HS-5 (cell line): ENCODE measurements at places on chromosomes 12 and 14.

DNA sequence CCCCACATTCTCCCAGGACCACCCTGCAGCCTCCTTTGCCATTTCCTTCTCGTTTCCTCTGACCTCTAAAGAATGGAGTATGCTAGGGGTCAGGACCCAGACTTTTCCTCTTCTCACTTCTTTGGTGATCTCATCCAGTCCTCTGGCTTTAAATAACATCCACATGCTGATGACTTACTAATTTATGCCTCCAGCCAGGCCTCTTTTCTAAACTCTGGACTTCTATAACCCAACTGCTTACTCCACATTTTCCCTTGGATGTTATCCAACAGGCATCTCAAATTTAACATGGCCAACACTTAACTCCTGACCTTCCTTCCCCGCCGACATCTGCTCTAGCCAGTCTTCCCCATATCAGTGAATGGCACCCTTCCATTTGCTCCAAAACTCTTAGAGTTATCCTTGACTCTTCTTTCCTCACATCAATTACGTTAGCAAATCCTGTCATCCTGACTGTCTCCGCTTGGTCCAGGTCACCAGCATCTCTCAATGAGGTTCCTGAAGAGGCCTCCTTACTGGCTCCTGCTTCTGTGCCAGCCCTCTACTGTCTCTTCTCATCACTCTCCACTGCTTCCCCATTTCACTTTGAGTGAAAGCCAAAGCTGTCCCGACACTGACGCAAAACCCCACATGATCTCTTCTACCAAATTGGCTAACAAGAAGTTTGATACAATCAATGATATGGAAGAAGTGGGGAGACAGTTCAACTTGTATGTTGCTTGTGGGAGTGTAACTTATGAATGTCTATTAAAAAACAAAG is 42.7 kb downstream of the TMBIM6 start:
- DNase-seq: no peak

GRCh38 chr14:99066378-99066777 is 205.6 kb downstream of the BCL11B start:
- no peak for DNase-seq

- no peak for DNase-seq
These were observed 101.1 kb downstream of the BBS10 start for GRCh38 chr12:76247026-76247646.

GRCh38 chr12:27780612-27781408 is 774 bp upstream of the MANSC4 start:
- DNase-seq: no peak

GRCh38 chr12:93256256-93256969 is 121.3 kb upstream of the NUDT4 start:
- no peak for DNase-seq

DNA sequence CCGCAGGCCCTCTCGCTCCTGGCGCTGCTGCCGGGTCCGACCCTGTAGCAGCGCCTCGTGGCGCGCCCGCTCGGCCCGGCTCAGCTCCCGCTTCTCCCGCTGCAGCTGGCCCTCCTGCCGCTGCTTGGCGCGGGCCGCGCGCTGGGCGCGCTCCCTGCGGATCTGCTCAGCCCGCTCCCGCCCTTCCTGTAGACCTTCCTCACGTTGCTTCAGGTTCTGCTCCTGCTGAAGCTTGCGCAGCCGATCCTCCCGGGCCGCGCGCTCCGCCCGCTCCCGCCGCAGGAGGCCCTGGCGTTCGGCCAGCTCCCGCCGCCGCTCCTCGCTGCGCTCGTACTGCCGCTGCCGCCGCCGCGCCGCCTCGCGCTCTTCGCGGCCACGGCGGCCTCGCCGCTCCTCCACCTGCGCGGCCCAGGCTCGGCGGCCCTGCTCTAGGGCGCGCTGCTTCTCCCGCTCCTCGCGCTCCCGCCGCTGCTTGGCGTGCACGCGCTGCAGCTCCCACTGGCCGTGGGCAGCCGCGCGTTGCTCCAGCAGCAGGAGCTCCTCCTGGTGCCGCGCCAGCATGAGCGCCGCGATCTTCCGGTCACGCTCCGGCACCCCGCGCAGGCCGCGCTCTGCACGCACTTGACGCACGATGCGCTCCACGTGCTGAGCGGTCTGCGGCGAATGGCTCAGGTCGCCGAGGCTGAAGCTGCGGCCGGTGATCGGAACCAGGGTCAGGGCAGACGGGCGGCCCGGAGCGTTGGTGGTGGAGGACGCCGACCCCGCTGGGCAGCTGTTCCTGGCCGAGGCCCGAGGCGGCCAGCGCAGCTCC is 2.4 kb downstream of the CCDC177 start:
- no peak for DNase-seq

- DNase-seq: no peak
These were observed 2.6 kb upstream of the RASAL1 start for GRCh38 chr12:113137861-113138783.

DNA sequence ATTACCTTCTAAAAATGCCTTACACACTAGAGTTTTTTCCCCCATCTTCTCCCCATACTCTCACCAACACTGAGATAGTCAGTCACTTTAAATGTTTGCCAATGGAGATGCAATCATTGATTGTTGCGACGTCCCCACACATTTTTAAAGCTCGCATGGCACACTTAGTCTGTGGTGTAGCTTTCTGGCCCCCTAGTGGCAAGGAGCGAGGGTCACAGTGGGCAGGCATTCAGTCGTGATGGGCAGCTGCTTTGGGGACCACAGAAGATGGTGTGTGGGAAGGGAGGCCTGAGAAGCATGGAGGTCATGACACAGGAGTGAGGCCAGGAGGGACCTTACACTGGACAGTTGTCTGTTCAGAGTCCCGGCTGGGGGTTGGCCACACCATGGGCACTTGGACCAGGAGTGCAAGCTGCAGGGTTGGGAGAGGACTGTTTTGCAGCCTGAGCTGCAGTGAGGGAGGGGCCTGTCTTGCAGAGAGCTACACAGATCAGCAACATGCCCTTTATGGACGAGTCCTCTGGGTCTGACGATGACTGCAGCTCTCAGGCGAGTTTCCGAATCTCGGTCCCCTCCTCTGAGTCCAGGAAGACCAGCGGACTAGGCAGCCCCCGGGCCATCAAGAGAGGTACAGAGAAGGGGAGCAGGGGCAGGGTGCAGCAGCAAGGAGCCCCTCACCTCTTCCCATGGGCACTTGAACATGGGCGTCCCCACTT is 28.6 kb downstream of the PIGH start:
- DNase-seq: peak; percentile 20

GRCh38 chr12:67073336-67073735 is 195.8 kb upstream of the CAND1 start:
- no peak for DNase-seq

DNA sequence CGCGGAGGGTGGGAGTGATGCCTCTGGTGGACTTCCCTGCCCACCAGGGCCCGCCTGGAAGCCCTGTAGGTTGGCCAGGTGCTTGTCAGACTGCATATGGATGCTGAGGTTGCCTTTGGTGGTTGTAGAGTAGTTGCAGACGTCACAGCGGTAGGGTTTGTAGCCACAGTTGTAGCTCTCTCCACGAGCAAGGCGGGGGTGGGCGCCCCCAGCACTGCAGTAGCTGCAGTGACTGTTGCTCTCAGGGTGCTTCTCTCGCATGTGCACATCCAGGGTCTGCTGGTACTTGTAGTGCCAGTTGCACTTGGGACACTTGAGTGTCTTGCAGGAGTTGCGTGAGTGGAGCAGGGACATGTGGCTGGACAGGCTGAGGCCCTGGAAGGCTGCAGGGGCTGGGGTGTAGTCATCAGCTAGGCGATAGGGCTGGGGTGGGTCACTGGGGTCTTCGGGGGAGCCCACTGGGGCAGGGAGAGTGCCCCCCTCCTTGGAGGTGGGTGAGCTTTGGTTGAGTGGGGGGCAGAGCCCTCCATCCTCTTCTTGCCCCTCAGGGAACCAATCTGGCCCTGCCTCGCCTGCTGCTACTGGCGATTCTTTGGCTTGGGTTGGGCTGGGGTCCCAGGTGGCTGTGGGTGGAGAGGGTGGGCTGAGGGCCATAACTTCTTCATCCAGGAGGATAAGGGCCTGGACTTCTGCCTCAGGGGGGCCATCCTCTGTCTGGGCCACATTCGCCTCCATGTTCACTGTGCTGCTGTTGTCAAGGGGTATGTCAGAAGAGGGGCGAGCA is 17.7 kb downstream of the ZFHX2 start:
- DNase-seq: no peak

- no peak for DNase-seq
These were observed 105.5 kb upstream of the MAP1LC3B2 start for GRCh38 chr12:116453631-116454030.

DNA sequence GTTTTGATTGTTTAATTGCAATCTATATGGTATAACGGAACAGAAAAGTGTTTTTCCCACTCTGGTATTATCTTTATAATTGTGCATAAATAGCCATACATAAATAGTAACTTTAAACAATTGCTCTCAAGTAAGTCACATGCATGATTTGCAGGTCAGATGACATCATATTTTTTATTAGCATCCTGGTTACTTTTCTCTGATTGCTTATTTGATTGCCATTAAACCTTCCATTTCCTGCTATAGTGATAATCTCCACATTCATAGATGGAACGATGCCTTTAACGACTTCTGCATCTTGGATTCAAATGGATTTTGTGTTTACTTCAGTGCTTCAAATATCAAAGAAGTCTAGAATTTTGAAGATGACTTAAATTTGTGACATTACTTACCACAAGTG is 3.5 kb upstream of the KLRK1 start:
- no peak for DNase-seq

- no peak for DNase-seq
These were observed 116.0 kb upstream of the FLRT2 start for GRCh38 chr14:85413836-85414526.
